ENCODE measurements at places on chromosomes 5 and 9.

GRCh38 chr5:179224741-179225140, 120.5 kb downstream of the ADAMTS2 start:
- no peak for DNase-seq

GRCh38 chr9:715300-715699, 126.2 kb upstream of the DMRT1 start:
- DNase-seq = no peak

DNA sequence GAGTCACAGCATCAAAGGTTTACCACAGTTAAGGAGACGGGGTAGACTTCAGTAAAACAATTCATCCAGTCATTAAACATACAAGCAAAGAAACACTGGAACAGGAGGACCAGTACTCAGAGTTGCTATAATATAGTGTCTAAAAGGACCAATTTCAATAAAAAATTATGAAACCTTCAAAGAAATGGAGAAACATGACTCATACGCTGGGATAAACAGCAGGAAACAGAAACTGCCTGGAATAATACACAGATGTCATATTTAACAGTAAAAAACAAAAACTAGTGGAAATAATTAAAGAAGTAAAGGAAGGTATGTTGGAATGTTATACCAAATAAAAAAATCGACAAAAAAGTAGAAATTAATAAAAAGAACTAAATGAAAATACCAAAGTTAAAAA, 1075.9 kb downstream of the NR2F1-AS1 start:
- DNase-seq = no peak

DNA sequence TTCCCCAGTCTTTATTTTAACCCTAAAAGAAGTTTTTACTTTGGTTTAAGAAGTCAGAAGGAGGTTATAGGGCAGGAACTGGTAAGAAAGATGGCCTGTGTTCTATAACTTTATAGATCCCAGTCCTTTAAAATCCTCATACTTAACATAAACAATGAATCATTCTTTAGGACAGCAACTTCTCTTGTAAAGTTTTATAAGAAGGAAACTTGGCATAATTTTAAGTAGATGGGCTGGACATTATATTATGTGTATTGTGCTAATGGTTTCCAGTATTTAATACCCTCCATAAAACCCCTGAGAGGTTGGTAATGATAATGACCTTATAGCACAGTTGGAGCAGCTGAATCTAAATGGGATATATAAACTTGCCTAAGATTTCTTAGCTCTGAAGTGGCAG, 247.2 kb downstream of the FAM170A start:
- DNase-seq = no peak

GRCh38 chr9:12503606-12504122, 189.5 kb upstream of the TYRP1 start:
- no peak for DNase-seq
